ENCODE measurements at places on chromosomes 16 and 17.
A peak's percentile ranks its signal among the peaks of the same experiment; 100 is the strongest.

- no peak for DNase-seq
Measured at GRCh38 chr16:69613378-69614154, 47.8 kb downstream of the NFAT5 start.

- no peak for DNase-seq
Measured at GRCh38 chr17:50163843-50164696, 1.7 kb upstream of the SGCA start.

DNA sequence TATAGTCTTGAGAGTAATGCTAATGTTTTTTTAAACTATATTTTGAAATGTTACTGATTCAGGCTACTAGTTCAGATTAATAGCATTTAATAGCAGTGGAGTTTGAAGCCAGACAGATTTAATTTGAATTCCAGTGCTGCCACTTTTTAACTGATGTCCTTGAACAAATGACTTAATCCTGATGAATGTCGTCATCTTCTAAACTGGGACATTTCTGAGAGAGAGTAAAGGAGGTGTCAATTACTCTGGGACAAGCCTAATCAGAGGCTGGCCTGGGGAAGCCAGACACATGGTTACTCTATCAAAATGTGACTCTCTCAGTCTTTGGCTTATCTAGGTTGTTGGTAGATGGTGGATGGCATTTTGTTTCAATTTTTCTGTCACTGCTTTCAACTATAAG, 246.7 kb downstream of the HS3ST3A1 start:
- no peak for DNase-seq

DNA sequence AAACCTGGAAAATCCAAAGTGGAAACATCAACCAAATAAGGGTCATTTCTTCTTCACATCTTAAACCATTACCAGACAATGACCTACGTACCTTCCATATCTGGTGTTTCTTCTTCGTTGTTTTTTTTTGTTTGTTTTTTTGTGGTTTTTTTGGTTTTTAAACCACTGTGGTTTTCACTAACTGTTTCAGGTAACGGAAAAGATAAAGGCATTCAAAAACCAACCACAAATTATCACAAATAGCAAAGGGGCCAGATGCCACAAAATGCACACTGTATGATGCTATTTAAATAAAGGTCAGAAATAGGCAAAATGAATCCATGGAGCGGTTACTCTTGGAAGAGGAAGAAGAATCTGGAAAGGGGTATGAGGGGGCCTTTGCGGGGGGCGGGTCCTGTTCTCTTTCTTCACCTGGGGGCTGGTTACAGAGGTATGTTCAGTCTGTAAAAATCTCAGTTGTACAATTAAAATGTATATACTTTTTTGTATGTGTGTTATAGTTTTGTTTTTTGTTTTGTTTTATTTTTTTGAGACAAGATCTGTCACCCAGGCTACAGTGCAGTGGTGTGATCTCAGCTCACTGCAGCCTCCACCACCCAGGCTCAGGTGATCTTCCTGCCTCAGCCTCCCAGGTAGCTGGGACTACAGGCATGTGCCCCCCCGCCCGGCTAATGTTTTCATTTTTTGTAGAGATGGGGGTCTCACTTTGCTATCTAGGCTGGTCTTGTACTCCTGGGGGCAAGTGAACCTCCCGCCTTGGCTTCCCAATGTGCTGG, 29.6 kb downstream of the LITAF start:
- DNase-seq: no peak

DNA sequence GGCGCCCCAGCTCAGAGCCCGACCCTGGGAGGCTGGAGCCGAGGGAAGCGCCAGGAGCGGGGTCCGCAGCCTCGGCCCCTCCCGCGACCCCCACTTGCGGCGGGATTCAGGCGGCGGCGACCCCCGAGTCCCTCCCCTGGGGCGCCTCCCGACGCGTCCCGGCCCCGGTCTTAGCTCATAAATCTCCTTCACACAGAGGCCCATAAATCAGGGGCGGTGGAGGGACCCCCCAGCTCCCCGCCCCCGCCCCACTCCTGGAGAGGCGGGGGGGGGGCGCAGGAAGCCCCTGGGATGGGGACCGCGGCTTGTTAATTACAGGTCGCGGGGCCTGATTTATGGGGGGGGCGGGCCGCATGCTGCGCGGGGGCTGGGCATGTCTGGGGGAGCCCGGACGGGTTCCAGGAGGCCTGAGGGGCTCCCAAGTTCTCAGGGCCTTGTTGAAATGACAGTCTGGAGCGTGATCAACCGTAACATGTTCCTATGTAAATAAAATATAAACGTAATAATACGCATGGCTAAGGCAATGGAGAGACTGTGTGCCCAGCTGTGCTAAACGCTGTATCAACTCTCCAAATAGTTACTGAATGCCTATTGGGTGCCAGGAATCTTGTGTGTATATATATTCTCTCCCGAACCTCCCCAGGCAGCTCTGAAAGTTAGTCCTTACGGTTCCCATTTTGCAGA, 10.0 kb upstream of the BHLHA9 start:
- DNase-seq: no peak

GRCh38 chr17:17539591-17539990, 43.4 kb upstream of the RASD1 start:
- no peak for DNase-seq

DNA sequence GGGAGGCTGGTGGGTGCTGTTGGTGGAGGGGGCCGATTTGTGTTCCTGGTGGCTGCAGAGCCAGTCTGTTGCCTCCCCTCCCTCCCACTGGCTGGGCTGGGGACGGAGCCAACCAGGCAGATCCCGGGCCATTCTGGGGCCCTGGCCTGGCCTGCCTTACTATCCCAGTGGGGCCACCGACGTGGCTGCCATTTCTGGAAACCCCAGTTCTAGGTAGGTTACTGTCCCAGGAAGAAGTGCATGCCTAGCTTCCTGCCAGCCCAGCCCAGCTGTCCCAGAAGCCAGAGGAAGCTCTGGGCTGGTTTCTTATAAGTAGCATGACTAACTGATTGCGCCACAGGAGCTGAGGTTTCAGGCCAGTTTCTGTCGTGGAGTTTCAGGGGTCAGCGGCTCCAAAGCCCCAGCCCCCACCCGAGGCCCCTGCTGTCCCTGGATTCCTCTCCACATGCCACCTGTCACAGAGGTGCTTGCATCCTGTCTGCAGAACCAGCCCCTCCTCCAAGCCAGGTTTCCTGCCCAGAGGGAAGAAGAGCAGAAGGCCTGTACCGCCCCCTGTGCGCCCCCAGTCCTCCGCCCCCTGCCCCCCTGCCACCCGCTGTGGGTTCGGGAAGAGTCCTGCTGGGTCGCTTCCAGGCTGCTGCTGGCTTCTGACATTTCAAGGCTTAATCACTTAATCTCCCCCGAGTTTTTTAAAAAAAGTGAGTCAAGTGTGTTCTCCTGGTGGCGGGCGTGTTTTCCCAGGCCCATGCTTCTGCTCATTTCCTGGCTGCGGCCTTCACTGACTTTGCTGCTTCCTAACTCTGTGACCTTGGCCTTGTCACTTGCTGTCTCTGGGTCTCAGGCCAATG, 13.2 kb downstream of the IL4R start:
- DNase-seq: peak; percentile 6

- no peak for DNase-seq
Measured at GRCh38 chr17:44961921-44962350, 6.2 kb downstream of the C1QL1 start.

DNA sequence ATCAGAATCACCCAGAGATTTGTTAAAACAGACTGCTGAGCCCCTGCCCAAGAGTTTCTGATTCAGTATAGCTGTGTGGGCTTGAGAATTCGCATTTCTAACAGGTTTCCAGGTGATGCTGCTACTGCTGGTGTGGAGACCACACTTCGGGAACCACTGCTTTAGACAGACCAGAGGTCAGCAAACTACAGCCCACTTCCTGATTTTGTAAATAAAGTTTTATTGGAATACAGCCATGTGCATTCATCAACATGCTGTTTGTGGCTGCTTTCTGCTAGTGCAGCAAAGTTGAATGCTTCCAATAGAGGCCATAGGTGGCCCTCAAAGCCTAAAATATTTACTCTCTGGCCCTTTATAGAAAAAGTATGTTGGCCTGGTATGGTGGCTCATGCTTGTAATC, 32.6 kb upstream of the CLEC19A start:
- no peak for DNase-seq

DNA sequence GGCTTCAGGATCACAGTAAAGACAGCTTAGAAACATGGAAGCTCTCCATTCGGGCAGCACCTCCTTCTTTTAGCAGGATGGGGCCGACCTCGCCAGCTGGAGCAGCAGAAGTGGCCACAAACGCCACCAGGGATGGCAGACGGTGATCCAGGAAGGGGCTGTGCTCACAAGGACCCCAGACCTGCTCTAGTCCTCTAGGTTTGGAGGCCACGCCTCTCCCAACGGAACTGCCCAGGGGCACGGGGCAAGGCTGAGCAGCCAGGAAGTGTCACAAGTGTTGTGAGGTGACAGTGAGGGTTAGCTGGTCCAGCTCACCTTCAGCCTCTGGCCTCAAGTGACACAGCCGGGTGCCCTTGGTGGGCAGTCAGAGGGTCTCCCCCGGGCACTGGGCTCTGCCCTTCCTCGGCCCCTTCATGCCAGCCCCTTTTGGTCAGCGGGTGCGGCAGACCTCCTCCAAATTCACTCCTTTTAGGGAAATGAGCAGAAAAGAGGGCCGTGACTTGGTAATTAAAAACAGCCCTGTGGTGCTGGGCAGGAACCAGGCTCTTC, 20.4 kb downstream of the CEP295NL start:
- DNase-seq: no peak

DNA sequence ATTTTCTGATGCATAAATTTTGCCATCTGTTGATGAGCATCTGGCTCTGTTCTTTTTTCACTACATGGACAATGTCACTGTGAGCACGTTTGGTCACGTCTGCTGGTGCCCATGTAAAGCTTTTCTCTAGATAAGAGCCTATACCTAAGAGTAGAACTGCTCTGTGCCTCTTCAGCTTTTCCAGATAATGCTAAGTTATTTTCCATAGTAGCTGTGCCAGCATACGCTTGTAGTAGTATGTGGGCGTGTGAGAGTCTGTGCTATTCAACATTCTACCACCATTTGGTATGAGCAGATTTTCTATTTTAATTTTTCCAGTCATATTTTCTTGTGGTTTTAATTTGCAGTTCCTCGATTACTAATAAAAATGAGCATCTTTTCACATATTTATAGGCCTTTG, 33.2 kb downstream of the VPS35L start:
- no peak for DNase-seq

- DNase-seq: no peak
Measured at GRCh38 chr17:28141313-28141712, 98.8 kb downstream of the NLK start.

- no peak for DNase-seq
Measured at GRCh38 chr17:49522357-49522890, 27.3 kb downstream of the NGFR start.

DNA sequence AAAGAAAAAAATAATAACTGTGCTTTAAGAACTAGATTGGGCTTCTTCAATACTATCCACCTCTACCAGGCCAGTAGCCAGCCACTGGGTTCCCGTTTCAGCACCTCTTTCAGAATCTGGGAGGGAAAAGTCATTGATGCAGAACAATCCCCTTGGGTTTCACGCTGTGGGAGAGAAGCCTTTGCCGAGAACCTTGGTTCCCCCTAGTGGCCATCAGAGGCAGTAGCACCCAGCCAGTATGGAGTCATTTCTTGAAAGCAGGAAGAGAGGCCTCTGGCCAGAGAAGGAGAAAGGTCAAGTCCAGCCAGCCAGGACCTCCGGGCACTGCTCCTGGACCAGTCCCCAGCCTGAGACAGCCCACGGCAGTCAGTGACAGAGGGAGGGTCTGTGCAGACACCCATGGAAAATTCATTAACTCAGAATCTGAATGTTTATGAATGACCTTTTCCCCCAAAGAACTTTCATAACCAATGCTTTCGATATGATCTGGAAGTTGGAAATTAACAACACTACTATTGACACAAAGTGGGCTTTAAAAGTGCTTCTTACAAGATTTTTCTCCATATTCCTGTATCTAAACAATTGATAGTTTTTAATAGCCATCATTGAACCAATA, 51.2 kb upstream of the CDH5 start:
- peak; percentile 49 for DNase-seq

- DNase-seq: peak; percentile 42
Measured at GRCh38 chr17:42078396-42079043, 19.8 kb downstream of the ZNF385C start.
